ENCODE measurements at places on chromosomes 6 and 20. TPM values are rescaled to one million over a fixed set of nuclear protein-coding genes. Genes with fewer than 3 reads are reported as not detected.

Gene THBD
- 82.9 TPM for total RNA-seq

Gene L3MBTL1
- 0.73 TPM for total RNA-seq

Gene PGC
- not detected for total RNA-seq

Gene TAP2
- total RNA-seq, result 31.0 TPM

Gene AGPAT1
- 29.4 TPM for total RNA-seq

Gene PTK7
- total RNA-seq, result 27.7 TPM

Gene PRKN
- 0.13 TPM for total RNA-seq

Gene CYP24A1
- not detected for total RNA-seq

Gene NOP56
- total RNA-seq, result 125 TPM

Measured in mammary microvascular endothelial cell (primary cell).